ENCODE measurements at places on chromosomes 3 and 15.

DNA sequence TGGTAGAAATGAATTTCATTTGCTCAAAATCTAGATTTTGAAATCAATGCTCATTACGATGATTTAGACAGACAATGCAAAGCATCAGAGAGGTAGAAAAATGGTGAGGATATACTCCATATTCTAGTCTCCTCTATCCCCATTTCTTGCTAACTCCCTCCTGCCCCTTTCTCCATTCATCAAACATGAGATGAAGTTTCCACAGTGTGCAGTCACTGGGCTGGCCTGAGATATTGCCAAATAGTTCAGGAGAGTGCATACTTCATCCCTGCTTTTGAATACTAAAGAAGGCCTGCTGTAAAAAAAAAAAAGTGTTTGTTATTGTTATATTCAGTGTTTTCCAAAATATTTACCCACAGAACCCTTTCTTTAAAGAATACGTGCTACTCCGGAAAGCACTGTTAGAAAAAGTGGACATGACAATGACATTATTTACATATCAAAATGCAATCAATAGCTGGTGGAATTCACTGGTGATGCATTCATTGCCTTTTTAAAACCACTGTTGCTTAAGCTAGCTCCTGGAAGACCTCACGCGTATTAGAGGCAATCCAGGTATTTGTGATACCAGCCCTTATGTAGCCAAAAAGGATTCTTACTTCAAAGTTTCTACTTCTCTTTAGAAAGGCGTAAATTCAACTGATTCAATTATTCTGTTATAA is 247.6 kb upstream of the SOX2 start:
- no peaks in the 10 kb centered on the region for H3K36me3 ChIP-seq
- no peak overlapping the region for H3K27ac ChIP-seq
- H3K27me3 ChIP-seq = no peaks in the 10 kb centered on the region
- no peaks in the 10 kb centered on the region for H3K4me1 ChIP-seq
- DNase-seq = no peak

- no peak for DNase-seq
- H3K27ac ChIP-seq = peak overlapping the region; percentile 47
- H3K36me3 ChIP-seq = peaks cover 5% of the 10 kb centered on the region
- H3K27me3 ChIP-seq = no peaks in the 10 kb centered on the region
Observed at GRCh38 chr3:73056014-73056844, 5.2 kb upstream of the EBLN2 start.

DNA sequence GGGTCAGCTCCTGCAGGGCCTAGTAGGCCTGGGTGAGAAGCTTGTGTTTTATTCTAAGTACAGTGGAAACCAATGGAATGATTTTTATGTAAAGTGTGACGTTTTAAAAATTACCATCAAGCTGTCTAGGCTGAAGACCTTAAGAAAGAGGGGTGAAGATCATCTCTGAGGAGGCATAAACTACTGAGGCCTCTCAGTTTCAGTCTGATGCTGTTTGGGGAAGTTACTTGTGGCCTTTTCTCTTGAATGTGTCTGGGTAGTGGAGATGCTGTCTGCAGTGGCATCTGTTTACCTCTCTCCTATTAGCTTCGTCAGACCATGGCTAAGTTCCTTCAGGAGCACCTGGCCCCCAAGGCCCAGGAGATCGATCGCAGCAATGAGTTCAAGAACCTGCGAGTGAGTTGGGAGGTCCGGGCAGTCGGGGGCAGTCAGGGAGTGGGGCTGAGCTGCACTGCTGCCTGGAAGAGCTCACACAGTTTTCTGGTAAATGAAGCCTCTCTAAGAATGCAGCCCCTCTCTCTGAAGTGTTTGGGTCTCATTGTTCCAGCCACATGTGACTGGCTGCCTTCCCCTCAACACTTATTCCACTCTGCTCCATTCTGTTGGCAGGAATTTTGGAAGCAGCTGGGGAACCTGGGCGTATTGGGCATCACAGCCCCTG is 1.9 kb downstream of the IVD start:
- peaks cover 23% of the 10 kb centered on the region for H3K36me3 ChIP-seq
- H3K4me3 ChIP-seq = peak overlapping the region; percentile 50
- H3K4me1 ChIP-seq = peaks cover 20% of the 10 kb centered on the region
- peak overlapping the region; percentile 59 for H3K27ac ChIP-seq
- H3K27me3 ChIP-seq = no peaks in the 10 kb centered on the region

DNA sequence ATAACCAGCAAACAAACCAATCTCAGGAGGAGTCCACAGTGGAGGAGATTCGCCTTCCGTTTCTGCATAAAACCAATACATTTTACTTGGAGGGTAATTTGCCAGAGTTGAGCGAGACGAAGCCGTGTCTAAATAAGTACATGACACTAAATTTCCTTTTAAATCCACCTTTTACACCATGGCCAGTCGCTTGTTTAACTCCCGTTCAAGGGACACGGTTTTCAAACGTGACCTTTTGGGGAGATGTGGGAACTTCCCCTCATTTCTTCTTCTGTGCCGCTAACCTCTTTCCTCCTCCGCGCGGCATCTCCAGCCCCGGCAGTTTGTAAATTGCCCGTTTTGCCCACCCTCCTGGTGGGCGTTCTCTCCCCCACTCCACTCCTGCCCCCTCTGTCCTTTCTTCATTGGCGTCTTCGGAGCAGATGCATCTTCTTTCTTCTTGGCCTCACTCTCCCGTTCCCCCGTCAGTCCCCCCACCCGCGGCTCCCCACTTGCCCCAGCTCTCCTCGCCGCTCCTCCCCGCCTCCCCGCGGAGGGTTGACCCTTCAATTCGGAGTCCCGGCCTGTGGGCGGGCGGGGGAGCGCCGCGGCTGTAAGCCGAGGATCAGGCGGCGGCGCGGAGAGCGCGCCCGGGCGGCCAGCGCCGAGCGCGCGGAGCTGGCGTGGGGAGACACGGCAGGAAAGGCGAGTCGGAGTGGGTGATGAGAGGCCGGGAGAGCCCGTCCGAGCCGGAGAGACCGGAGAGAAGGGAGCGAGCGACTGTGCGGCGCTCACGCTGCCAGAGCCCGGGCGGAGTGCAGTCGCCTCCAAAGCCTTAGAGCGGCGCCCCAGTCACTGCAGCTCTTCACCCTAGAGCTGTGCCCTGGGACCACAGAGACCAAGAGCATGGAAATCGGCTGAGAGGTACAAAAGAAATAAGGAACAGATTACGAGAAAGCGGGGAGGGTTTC is at the start of gene NLGN1:
Gene NLGN1 (plus strand): TSS at position 584 of the 950 bp plus-strand sequence.
- H3K4me3 ChIP-seq = peak within 1 kb of the TSS; percentile 84
- H3K27me3 ChIP-seq = peaks cover 81% of the 10 kb centered on the region
- peaks cover 28% of the 10 kb centered on the region for H3K4me1 ChIP-seq
- peak; percentile 42 for DNase-seq
- peak within 1 kb of the TSS; percentile 54 for H3K27ac ChIP-seq
- no peaks in the 10 kb centered on the region for H3K36me3 ChIP-seq

DNA sequence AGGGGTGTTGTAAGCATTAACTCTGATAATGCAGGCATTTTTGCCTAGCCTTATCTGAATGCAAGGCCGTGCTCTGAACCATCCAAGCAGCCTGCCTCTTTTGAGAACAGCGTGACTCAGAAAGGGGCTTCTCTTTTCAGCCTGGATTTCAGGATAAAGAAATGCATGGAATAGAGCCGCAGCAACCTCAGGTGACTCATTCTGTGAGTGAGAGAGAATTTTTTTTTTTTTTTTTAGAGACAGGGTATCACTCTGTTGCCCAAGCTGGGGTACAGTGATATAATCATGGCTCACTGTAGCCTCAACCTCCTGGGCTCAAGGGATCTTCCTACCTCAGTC is 20.6 kb upstream of the PDE8A start:
- H3K27me3 ChIP-seq = no peaks in the 10 kb centered on the region
- peaks cover 4% of the 10 kb centered on the region for H3K36me3 ChIP-seq
- peaks cover 26% of the 10 kb centered on the region for H3K4me1 ChIP-seq
- H3K4me3 ChIP-seq = no peak overlapping the region
- H3K27ac ChIP-seq = peak overlapping the region; percentile 57

DNA sequence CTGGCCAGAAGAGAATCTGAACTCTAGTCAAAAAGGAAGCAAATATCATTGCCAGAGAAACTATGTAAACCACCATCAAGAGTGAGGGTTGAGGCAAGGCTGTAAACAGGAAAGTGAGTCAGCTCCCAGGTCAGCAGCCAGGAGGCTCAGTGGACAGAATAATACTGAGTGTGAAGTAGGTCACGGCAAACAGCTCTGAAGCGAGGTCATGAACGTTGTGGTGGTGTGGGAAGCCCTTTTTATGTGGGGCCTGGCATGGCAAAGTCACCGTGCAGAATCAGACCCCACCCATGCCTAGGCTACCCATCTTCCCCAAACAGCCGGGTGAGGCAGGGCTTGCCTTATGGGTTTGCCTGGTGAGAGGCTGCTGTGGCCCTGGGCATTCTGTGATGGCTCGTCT is 43.9 kb downstream of the THBS1 start:
- DNase-seq = no peak
- H3K36me3 ChIP-seq = no peaks in the 10 kb centered on the region
- no peak overlapping the region for H3K4me3 ChIP-seq
- peaks cover 10% of the 10 kb centered on the region for H3K4me1 ChIP-seq

GRCh38 chr3:5974630-5975322 is 787.3 kb downstream of the EDEM1 start:
- H3K36me3 ChIP-seq = no peaks in the 10 kb centered on the region
- H3K4me1 ChIP-seq = no peaks in the 10 kb centered on the region
- H3K27ac ChIP-seq = no peak overlapping the region

DNA sequence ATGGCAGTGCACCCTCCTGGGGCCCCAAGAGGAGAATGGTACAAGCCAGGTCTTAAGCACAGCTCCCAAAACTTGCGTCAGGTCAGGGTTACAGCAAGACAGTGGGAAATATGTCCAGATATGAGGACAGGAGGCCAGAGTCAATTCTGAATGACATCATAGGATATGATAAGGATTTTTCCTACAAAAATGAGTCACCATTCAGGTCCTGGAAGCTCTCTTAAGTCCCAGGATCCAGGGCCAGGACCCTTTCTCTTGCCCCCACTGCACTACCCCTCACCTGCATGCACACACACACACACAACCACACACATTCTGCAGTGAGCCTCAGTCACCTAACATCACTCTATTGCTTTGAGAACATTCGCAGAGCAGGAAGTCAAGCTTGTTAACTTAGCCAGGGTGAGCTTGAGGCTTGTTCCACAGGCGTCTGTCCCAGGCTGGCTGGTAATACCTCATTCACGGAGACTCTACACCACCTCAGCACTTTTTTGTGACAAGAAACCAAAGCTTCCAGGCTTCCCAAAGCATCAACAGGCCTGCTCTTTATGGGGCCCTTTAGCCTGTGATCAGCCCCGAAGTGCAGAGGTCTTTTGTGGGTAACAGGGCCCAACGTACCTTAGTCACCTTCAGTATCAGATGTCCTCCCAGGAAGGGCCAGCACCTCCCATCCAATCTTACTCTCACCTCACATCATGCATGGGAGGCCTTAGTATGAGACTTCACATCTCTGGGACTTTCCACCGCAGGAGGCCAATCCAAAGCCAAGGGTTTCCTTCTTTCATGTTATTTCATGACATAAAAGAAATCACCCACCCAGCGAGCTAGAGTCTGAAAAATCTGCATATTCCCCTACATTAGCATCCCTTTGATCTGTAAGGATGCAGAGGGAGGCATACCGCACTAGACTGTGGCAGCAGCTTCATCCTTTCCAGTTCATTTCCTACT is 74.0 kb upstream of the LIPC start:
- H3K4me1 ChIP-seq = peaks cover 14% of the 10 kb centered on the region
- no peak overlapping the region for H3K27ac ChIP-seq
- no peak for DNase-seq
- no peak overlapping the region for H3K4me3 ChIP-seq
- H3K27me3 ChIP-seq = peaks cover 7% of the 10 kb centered on the region
- no peaks in the 10 kb centered on the region for H3K36me3 ChIP-seq

GRCh38 chr3:53536282-53536681 is 41.9 kb downstream of the CACNA1D start:
- H3K4me3 ChIP-seq = no peak overlapping the region
- H3K27ac ChIP-seq = no peak overlapping the region
- peaks cover 39% of the 10 kb centered on the region for H3K4me1 ChIP-seq
- DNase-seq = no peak
- no peaks in the 10 kb centered on the region for H3K27me3 ChIP-seq
- no peaks in the 10 kb centered on the region for H3K36me3 ChIP-seq

- no peaks in the 10 kb centered on the region for H3K27me3 ChIP-seq
- no peak for DNase-seq
- H3K4me3 ChIP-seq = no peak overlapping the region
Observed at GRCh38 chr3:28948685-28949084, 332.2 kb upstream of the RBMS3 start.

DNA sequence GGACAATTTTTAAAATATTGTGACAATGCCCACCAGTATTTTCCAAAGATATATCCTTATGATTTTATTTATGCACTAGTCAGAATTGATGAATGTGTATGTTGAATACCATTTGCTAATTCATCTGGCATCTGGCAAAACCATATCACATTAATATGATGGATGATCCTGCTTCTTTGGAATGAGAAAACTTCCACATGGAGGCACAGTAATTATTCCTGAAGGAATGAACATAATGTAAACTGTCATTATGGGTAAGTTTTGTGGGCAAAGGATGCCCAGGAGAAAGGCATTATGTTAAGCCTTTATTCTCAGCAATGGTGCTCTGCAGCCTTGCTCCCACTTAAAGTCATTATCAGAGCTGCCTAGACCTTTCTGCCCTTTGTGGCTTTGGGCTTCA is 113.0 kb upstream of the MME start:
- peaks cover 29% of the 10 kb centered on the region for H3K4me1 ChIP-seq
- H3K4me3 ChIP-seq = no peak overlapping the region
- no peaks in the 10 kb centered on the region for H3K36me3 ChIP-seq
- H3K27ac ChIP-seq = no peak overlapping the region
- no peak for DNase-seq
- H3K27me3 ChIP-seq = no peaks in the 10 kb centered on the region

GRCh38 chr15:83413054-83413719 is 34.0 kb upstream of the SH3GL3 start:
- no peaks in the 10 kb centered on the region for H3K36me3 ChIP-seq
- no peaks in the 10 kb centered on the region for H3K4me1 ChIP-seq
- no peaks in the 10 kb centered on the region for H3K27me3 ChIP-seq
- no peak overlapping the region for H3K4me3 ChIP-seq
- DNase-seq = no peak

- DNase-seq = no peak
- H3K4me3 ChIP-seq = no peak overlapping the region
- H3K36me3 ChIP-seq = peaks cover 5% of the 10 kb centered on the region
- H3K27me3 ChIP-seq = no peaks in the 10 kb centered on the region
- H3K4me1 ChIP-seq = peaks cover 59% of the 10 kb centered on the region
Observed at GRCh38 chr3:168330983-168331382, 235.3 kb upstream of the GOLIM4 start.

DNA sequence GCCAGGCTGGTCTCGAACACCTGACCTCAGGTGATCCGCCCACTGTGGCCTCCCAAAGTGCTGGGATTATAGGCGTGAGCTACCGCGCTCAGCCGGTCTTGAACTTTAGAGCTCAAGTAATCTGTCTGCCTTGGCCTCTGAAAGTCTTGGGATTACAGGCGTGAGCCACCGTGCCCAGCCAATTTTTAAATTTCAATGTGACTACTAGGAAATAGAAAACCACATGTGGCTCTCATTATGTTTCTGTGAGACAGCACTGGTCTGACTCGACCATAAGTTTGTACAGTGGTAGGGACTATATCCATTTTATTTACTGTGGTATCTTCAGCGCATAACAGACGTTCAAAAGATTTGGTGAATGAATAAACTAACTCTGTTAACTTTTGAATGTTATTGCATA is 9.1 kb downstream of the ZFAND6 start:
- H3K27ac ChIP-seq = peak overlapping the region; percentile 34
- H3K4me3 ChIP-seq = no peak overlapping the region
- peaks cover 2% of the 10 kb centered on the region for H3K36me3 ChIP-seq
- H3K27me3 ChIP-seq = no peaks in the 10 kb centered on the region

- DNase-seq = no peak
- H3K4me3 ChIP-seq = no peak overlapping the region
- H3K36me3 ChIP-seq = peaks cover 35% of the 10 kb centered on the region
- peaks cover 27% of the 10 kb centered on the region for H3K4me1 ChIP-seq
- no peaks in the 10 kb centered on the region for H3K27me3 ChIP-seq
- no peak overlapping the region for H3K27ac ChIP-seq
Observed at GRCh38 chr15:78928616-78929093, 16.2 kb downstream of the CTSH start.
